ENCODE measurements at places on chromosomes 2 and 18.

DNA sequence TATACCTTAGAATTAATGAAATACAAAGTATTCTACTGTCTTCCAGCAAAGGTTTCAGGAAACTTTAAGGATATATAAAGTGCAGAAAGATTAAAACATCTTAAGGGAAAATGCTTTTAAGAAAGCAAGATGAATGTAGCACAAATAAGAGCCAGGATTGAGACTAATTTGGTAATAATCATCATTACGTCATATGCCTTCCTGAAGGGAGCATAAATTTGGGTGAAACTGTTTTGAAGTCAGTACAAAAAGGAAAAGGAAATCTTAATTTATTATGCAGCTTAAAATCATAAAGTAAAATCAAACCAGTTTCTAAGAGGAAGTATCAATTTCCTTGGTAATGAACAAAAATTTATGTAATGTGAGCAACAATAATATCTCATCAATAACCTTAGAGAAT lies 221.7 kb downstream of the CTNNA2 start:
- DNase-seq, result no peak

GRCh38 chr2:33029459-33029858 lies 82.7 kb downstream of the LTBP1 start:
- no peak for DNase-seq

- no peak for DNase-seq
These were observed 301.8 kb downstream of the NBAS start for GRCh38 chr2:15259356-15259756.

GRCh38 chr2:216636551-216637450 lies 3.6 kb downstream of the IGFBP2 start:
- DNase-seq, result peak; percentile 77

GRCh38 chr2:110713513-110714362 lies 18.6 kb upstream of the ACOXL start:
- no peak for DNase-seq

- DNase-seq, result no peak
These were observed 273.6 kb downstream of the SETBP1 start for GRCh38 chr18:44954257-44954656.

DNA sequence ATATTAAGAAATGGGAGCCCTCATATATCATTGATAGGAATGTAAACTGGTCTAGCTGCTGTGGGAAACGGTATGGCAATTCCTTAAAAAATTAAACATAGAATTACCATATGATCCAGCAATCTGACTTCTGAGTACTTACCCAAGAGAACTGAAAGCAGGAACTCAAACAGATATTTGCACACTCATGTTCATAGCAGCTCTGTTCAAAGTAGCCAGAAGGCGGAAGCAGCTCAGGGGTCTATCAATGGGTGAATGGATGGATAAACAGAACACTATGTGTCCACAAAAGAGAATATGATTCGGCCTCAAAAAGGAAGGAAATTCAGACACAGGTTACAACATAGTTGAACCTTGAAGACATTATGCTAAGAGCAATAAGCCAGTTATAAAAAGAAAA lies 135.7 kb upstream of the NDUFV2 start:
- DNase-seq, result peak; percentile 45

DNA sequence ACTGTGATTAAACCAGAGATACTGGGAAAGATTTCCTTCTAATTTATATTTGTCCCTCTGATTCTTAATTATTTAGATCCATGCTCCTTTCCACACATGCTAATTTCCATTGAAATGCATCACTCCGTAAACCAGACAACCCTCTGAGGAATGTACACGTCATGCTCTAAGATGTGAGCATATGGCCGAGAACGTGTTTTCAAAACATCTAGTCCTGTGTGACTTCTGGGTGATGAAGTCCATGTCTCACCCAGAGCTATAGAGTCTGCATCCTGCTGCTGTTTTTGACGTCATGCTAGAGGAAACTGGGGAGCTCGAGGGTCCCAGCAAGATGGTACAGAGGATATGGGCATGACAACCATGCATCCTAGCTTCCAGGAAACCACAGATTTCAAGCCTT lies 53.6 kb downstream of the CAPN13 start:
- DNase-seq, result no peak

GRCh38 chr2:84880645-84881521 lies at the start of gene TRABD2A:
Gene TRABD2A, minus strand, starts transcription at chr2:84881084. Its CDS starts 45 bp downstream, at chr2:84881039.
- peak; percentile 39 for DNase-seq

DNA sequence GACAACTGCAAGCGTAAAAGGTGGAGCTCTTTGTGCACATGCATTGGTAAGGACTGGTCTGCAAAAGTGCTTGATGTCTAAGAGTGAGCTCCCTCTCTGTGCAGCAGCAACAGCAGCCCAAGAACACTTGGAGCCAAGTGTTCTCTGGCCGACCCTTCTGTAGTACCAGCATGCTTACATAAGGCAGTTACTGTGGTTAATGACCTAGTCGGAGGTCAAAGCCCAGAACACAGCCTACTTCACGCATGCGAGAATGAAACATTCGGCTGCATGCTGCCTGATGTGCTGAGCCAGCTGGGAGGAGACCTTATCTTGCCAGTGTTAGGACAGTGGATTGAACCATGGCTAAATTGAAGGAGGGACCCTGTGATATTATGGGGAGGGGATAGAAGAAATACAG lies 21.3 kb downstream of the NCAPH start:
- no peak for DNase-seq

DNA sequence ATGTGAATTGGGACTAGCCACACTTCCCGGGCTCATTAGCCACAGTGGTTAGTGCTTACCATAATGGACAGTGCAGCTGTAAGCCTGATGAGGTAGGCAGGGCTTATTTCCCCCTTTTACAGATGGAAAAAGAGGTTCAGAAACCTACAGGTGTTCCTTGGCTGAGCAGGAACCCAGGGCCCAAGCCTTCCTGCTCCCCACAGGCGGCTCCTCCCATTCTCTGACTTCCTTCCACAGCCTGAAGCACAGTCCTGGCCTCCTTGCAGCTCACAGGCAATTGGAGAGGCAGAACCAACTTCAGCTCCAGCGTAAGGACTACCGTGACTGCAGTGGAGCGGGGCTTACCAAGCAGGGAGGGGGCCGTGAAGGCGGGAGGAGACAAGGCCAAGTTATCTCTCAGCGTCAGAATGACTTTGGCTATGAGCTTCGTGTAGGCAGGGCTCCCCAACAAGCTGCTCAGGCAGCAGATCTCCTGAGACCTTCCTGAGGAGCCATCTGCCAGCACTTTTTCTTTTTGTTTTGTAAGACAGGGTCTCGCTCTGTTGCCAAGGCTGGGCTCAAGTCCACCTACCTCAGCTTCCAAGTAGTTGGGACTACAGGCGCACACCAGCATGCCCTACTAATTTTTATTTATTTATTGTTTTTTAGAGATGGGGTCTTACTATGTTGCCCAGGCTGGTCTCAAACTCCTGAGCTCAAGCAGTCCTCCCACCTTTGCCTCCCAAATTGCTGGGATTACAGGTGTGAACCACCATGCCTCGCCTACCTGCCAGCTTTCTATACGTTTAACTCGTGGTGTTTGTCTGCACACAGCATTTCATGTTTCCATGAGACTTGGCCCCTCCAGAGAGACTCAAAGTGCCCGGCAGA lies 34.2 kb upstream of the NT5DC4 start:
- no peak for DNase-seq
